Stimulated activated CD4-positive, alpha-beta T cell treated with anti-CD3 and anti-CD28 coated beads, TNF-alpha, amount 100 ng/mL, for 1 hour (primary cell): ENCODE measurements at places on chromosomes 6 and 20.

DNA sequence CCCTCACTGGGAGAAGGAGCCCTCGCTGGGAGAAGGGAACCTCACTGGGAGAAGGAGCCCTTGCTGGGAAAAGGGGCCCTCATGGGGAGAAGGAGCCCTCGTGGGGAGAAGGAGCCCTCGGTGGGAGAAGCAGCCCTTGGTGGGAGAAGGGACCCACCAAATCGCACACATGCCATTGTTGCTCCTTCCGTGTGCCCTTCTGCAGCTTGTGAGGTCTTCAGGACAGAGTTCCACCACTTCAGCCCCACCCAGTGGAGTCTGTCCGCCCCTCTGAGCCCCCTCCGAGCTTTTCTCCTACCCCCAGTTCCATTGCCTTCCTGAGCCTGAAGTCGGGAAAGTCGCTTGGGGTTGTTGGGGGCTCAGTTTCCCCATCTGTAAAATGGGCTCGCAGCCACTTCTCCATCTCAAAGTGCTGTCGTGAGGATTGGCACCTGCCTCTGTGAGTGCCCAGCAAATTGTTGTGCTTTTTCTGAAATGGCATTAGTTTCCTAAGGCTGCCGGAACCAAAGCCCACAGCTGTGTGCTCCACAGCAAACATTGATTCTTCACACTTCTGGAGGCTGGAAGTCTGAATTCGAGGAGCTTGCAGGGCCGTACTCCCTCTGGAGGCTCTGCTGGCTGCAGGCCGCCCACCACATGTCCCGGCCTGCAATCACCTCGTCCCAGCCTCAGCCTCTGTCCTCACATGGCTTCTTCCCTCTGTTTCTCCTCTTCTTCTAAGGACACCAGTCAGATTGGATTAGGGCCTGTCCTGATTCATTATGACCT lies 124.7 kb upstream of the PMEPA1 start:
- DNase-seq: no peak

- DNase-seq: no peak
These were observed 342.0 kb downstream of the SOX4 start for GRCh38 chr6:21935561-21936028.

- no peak for DNase-seq
These were observed 127.8 kb downstream of the SLC16A10 start for GRCh38 chr6:111215131-111215530.

- DNase-seq: no peak
These were observed 137.6 kb upstream of the RPS6KA2 start for GRCh38 chr6:166764473-166765233.

- DNase-seq: no peak
These were observed 23.4 kb downstream of the SCML4 start for GRCh38 chr6:107800564-107801164.

DNA sequence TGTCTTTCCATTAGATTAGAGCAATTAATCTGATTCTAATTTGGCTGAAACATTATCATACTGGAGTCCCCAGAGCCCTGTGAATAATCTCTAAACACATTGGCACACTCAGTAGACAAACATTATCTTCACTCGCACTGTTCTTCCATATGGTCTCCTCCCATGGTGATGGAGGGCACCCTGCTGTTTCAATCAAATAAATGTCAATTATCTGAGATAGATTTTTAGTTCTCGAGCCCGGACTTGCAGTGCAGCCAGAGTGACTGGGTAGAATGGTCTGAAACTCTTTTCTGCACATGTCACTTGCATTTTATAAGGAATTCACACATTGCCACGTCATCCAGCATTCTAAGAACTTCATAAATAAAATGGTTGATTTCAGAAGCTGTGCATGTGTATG lies 90.6 kb upstream of the MAP3K7 start:
- no peak for DNase-seq

- no peak for DNase-seq
These were observed 84.4 kb downstream of the SLX4IP start for GRCh38 chr20:10519361-10520046.

DNA sequence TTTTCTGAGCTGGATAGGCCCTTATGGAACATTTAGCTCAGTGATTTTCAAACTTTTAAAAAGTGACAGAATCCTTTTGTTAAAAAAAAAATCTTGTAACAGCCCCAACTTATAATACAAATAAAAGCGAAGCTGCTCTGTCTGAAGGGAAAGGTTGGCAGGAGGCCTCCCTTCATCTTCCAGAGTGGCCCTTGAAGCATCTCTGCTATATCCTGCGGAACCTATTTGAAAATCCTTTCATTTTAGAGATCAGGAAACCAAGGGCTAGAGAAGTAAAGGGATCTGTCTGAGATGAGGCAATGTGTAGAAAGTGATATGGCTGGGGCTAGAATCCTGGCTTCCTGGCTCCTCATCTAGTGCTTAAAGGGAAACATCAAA lies 107.8 kb downstream of the UBE3D start:
- no peak for DNase-seq

DNA sequence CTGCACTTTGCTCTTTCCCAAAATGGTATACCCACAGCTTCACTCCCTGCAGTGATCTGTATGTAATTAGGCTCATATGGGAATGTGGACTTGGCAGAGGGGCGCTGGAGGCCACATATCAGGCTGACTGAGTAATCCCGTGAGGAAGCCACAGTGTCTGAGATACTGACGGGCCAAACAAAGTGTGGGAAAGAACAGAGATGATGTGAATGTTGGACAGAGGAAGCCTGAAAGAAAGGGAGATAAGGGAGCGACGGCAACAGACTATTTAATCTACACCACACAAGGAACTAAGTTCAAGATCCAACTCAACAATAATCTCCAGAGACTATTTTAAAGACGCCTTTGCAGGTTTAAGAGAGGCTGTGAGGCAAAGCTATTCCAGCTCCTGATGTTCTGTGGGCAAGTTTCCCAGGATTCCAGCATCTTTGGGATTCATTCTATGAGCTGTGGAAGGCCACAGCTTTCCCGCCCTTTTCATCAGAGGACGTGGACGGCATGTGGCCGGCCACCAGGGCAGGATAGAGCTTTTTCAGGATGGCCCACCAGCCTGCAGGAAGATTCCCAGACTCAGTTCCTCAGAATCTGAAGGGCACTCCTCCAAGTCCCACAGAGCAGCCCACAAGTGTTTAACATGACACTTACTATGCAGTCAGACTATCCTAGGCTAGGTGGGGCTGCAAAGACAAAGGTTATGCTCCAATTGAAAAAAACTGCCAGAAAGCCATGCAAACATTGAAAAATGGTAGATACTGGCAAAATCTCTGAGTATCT lies 237.5 kb downstream of the ATXN1 start:
- no peak for DNase-seq

DNA sequence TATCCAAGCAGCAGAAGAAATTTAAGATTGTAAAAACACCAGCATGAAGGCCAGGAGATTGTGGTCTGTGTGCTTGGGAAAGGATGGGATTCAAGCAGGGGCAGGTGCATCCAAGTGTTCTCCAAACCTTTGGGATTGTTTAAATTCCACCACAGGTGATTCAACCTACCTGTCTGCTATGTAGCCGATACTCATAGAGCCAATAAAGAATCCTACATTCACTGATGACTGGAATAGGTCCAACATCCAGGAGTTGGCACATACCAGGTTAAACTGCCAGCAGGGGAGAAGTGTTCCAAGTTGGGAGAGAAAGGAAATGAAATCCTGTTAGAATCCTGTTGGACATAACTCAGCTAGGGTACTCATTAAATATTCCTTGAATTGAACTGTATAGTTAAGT lies 2.2 kb downstream of the SLC22A2 start:
- no peak for DNase-seq

- no peak for DNase-seq
These were observed 4.3 kb downstream of the SMIM26 start for GRCh38 chr20:18571578-18571977.

GRCh38 chr6:21478883-21479539 lies 114.5 kb upstream of the SOX4 start:
- DNase-seq: no peak

GRCh38 chr20:47648943-47649342 lies 136.3 kb downstream of the SULF2 start:
- DNase-seq: no peak
